ENCODE measurements at places on chromosomes 1 and 21.

- peak; percentile 40 for DNase-seq
Measured at GRCh38 chr1:11157867-11158266, 31.3 kb upstream of the ANGPTL7 start.

GRCh38 chr21:43600642-43601402, 58.5 kb downstream of the HSF2BP start:
- DNase-seq = peak; percentile 94

GRCh38 chr1:46396441-46397398, 2.6 kb downstream of the FAAH start:
- DNase-seq = no peak

DNA sequence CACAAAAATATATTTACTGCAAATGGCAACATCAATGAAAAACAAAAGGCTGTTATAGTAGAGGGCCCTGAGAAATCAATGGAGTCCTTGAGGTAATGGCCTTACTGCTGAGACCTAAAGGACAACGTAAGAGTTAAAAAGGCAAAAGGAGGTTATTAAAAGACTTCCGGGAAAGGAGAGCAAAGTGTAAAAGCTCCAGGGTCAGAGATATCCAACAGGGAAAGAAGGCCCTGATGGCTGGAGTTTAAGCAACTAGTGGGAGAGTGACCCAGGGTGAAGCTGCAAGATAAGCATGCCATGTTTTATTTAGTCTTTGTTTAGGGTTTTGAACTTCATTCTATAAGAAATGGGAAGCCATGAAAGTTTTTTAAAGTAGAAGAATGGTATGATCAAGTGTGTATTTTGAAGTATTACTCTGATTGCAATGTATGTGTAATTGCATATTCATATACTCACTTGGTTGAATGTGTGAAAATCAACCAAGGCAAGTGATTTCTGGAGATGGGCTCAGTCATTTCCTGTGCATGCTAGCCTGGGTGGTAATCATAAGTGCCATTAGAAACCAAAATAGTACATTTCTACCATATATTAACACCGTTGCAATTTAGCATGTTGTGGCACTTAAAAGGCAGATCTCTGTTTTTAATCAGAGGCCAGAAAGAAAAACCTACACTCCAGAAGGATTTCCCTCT, 5.3 kb upstream of the DPYD start:
- DNase-seq = no peak

GRCh38 chr1:81801651-81802456, 1.1 kb downstream of the ADGRL2 start:
- DNase-seq = peak; percentile 66
